ENCODE measurements at places on chromosomes 5 and 9. TPM values are rescaled to one million over a fixed set of nuclear protein-coding genes. Genes with fewer than 3 reads are reported as not detected.
A peak's percentile ranks its signal among the peaks of the same experiment; 100 is the strongest.

DNA sequence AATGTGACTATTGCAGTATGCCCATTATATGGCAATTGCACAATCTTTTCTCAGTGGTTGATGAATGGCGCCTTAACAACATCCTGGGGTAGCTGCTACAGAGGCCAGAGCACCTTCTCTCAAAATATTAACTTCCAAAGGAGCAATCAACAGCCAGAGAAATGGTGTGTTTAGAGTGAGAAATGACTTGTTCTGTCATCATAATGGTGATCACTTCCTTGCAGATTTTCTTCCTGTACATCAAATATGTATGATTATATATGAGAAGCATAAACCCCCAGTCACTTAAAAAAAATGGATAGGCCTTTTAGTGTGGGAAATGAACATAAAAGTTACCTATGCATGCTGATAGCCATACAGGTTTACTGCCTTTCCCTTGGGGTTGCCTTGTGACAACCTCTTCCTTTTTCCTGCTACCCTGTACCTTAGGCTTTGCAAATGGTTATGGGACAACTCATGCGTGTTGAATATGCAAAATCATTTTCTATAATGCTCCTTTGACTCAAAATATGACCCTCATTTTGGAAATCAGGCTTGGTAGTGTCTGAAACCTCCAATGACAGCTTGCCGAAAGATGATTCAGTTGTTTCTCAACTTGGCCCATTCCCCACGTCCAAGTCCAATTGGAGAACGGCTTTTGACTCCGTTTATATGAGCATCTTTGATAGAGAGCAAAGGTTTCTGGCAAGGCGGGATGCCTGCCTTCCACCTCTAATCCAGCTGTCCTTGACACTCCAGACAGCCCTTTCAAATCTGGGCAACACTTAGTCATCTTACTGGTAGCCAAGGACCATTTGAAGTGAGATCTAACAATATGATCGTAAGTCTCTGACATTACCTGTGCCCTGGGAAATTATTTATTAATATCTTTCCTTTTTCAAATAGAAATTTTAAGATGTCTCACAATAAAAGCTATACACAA is 69.3 kb downstream of the SLC1A1 start:
- no peaks in the 10 kb centered on the region for H3K36me3 ChIP-seq
- no peaks in the 10 kb centered on the region for H3K27me3 ChIP-seq
- no peak overlapping the region for H3K4me3 ChIP-seq
- no peak for DNase-seq
- no peak overlapping the region for H3K27ac ChIP-seq

GRCh38 chr5:107948377-107948776 is 277.6 kb upstream of the EFNA5 start:
- no peak overlapping the region for H3K4me3 ChIP-seq
- no peak overlapping the region for H3K27ac ChIP-seq
- no peak for DNase-seq
- no peaks in the 10 kb centered on the region for H3K27me3 ChIP-seq

DNA sequence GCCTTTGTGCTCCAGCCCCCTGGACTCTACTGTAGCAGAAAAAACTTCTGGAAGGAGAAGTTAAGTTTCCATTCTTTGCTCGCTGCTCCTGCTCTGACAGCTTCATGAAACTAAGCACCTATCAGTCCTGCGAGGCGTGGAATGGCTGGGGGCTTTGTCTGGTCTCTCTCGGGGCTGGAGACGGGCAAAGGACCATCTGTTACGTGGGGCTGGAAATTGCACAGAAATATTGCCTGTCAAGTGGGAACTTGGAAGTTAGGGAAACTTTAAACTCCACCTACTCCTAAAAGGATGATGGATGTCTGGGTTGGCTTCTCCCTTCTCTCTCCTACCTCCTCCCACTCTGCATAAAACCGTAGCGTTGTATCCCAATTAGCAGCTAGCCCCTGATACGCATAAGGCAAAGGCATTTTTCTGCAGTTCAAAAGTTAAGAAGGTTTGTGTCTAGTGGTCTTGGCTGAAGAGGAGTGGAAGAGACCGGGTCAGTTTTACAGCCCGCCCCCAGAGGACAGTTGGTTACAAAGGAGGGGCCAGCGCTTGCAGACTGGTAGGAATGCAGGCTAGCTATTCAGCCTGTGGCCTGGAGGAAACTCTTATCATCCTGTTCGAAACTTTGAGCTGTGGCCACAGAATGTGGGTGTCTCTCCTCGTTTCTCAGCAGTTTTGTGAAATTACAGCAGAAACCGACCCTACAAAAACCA is 1.3 kb downstream of the FBXL7 start:
- H3K27ac ChIP-seq, result peak overlapping the region; percentile 34
- peaks cover 2% of the 10 kb centered on the region for H3K4me1 ChIP-seq
- DNase-seq, result peak; percentile 76
- no peaks in the 10 kb centered on the region for H3K36me3 ChIP-seq

GRCh38 chr5:158755986-158756385 is 343.7 kb downstream of the EBF1 start:
- no peak for DNase-seq
- no peaks in the 10 kb centered on the region for H3K4me1 ChIP-seq
- H3K27ac ChIP-seq, result no peak overlapping the region

DNA sequence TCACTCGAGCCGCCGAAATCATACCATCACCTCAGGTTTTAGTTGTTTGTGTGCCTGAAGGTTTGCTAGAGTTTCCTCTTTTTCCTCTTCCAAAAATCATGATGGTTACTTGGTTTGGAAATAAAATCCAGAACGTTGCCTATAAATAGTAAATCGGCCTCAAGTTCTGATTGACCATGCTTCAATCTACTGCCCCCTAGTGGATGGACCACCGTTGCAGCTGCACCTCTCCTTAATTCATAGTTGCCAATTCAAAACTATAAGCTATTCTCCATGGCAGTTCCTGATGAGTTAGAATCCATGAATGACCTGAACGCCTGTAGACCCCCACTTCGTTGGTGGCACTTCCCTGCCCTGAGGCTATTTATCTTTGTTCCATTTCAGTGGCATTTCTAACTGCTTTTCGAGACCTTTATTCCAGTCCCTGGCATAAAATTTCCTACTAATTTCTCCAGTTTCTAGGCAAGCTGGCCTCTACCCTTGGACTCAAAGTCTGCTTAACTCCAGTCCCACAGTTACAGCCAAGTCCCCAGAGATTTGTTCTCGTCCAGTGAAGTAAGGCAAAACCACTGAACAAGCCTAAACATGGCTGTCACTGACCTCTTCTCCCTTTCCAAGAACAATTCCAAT is 422.6 kb downstream of the EFNA5 start:
- no peaks in the 10 kb centered on the region for H3K4me1 ChIP-seq
- peak; percentile 29 for DNase-seq
- no peaks in the 10 kb centered on the region for H3K27me3 ChIP-seq
- no peak overlapping the region for H3K4me3 ChIP-seq

- H3K4me3 ChIP-seq, result no peak overlapping the region
- no peaks in the 10 kb centered on the region for H3K27me3 ChIP-seq
- peaks cover 3% of the 10 kb centered on the region for H3K36me3 ChIP-seq
- H3K27ac ChIP-seq, result no peak overlapping the region
- H3K4me1 ChIP-seq, result peaks cover 10% of the 10 kb centered on the region
Observed at GRCh38 chr9:132011896-132012295, 67.8 kb downstream of the MED27 start.

DNA sequence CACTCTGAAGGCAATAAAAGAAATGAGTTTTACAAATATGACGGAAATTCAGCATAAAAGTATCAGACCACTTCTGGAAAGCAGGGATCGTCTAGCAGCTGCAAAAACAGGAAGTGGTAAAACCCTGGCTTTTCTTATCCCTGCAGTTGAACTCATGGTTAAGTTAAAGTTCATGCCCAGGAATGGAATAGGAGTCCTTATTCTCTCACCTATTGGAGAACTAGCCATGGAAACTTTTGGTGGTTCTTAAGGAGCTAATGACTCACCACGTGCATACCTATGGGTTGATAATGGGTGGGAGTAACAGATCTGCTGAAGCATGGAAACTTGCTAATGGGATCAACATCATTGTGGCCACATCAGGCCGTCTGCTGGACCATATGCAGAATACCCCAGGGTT is 93.5 kb upstream of the RGMB start:
- H3K27me3 ChIP-seq, result no peaks in the 10 kb centered on the region
- H3K36me3 ChIP-seq, result no peaks in the 10 kb centered on the region
- H3K4me3 ChIP-seq, result no peak overlapping the region

GRCh38 chr5:129945028-129945427 is 40.8 kb downstream of the CHSY3 start:
- H3K36me3 ChIP-seq, result no peaks in the 10 kb centered on the region
- no peak overlapping the region for H3K4me3 ChIP-seq
- no peaks in the 10 kb centered on the region for H3K4me1 ChIP-seq
- H3K27ac ChIP-seq, result no peak overlapping the region
- H3K27me3 ChIP-seq, result no peaks in the 10 kb centered on the region

DNA sequence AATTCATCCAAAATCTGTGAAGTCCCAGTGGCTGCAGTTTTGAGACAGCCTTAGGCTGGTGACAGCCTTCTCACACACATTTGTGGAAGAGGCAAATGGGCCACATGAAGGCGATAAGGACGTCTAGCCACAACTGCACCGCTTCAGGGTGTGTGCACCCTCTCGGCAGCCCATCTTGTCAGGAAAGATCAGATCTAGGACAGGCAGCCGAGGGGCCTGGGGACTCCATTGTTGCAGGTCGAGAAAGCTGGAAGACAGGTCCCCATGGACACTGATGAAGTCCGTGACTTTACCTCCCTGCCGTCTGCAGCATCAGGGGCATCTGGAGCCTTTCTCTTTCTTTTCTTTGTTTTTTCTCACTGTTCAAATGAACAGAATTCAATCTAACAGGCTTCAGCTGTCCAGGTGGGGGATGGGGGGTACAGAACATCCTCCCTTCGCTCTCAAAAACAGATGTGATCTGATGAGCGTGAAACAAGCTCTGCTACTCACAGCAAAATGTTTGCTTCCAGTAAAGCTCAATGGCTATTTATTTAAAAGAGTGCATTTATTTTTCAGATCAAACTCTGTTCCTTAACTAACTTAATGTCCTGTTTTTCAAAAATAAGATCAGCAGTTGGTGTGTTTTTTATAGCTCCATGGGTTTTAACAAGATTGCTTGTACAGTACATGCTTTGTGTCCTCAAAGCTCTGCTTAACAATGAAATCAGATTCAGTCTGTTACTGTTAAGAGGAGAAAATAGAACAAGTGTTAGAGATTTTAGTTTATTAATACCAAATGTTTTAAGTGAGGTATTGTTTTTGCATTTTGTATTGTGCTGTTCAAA is 111.8 kb upstream of the OTULINL start:
- no peak overlapping the region for H3K4me3 ChIP-seq
- H3K27me3 ChIP-seq, result no peaks in the 10 kb centered on the region
- DNase-seq, result no peak

The TXNDC8 gene
- not detected for total RNA-seq

- DNase-seq, result no peak
- no peak overlapping the region for H3K4me3 ChIP-seq
- H3K27me3 ChIP-seq, result no peaks in the 10 kb centered on the region
- no peaks in the 10 kb centered on the region for H3K36me3 ChIP-seq
- no peak overlapping the region for H3K27ac ChIP-seq
- H3K4me1 ChIP-seq, result peaks cover 2% of the 10 kb centered on the region
Observed at GRCh38 chr9:109953813-109954497, 174.0 kb downstream of the PALM2AKAP2 start.

DNA sequence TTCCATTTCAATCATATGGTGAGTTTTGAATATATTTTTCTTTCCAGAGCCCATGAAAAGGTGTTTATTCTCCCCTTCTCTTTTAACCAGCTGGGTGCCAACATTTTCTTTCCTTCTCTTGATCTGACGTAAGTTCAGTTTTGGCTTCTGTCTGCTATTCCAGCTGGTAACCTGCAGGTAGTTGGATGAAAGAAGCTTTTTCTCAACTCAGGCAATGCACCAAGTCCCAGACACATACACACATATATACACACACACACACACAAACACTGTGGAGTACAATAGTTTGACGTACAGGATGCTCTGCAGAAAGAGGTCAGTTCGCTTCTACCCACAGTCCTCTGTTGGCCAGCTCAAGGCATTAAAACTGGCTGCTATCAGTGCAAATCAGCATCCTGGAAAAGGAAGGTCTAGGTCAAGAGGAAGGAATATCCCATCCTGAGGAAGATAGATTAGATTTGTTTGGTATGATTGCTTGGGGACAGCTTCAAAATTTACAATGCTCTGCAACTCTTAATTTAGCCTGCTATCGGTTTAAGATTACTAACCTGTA is 214.3 kb upstream of the SEMA6A start:
- no peaks in the 10 kb centered on the region for H3K27me3 ChIP-seq
- H3K4me3 ChIP-seq, result no peak overlapping the region
- H3K4me1 ChIP-seq, result no peaks in the 10 kb centered on the region
- H3K36me3 ChIP-seq, result no peaks in the 10 kb centered on the region
- no peak for DNase-seq

- DNase-seq, result peak; percentile 35
- no peak overlapping the region for H3K4me3 ChIP-seq
- H3K27ac ChIP-seq, result no peak overlapping the region
- H3K4me1 ChIP-seq, result no peaks in the 10 kb centered on the region
- H3K27me3 ChIP-seq, result peaks cover 27% of the 10 kb centered on the region
Observed at GRCh38 chr9:35611230-35611797, 6.3 kb downstream of the TESK1 start.

The NFIB gene
- total RNA-seq, result 2.2 TPM

DNA sequence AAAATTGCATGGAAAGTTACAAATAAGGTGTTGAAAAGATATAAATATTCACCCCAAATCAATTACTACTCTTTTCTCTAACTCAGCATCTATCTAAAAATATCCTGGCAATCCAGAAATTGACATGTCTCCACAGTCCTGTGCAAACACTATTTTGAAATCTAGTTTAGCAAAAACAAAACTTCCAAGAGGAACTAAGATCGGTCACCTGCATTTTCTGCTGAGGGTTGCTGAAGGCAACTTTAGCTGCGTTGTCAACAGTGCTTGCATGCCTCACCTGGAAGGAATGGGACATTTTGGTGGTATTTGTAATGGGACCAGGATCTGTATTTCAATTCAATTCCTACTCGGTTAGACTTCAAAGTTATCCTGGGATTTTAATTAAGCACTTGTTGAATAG is 398.3 kb downstream of the NTRK2 start:
- no peak overlapping the region for H3K27ac ChIP-seq
- no peak for DNase-seq
- no peak overlapping the region for H3K4me3 ChIP-seq
- H3K36me3 ChIP-seq, result no peaks in the 10 kb centered on the region
- H3K27me3 ChIP-seq, result no peaks in the 10 kb centered on the region

DNA sequence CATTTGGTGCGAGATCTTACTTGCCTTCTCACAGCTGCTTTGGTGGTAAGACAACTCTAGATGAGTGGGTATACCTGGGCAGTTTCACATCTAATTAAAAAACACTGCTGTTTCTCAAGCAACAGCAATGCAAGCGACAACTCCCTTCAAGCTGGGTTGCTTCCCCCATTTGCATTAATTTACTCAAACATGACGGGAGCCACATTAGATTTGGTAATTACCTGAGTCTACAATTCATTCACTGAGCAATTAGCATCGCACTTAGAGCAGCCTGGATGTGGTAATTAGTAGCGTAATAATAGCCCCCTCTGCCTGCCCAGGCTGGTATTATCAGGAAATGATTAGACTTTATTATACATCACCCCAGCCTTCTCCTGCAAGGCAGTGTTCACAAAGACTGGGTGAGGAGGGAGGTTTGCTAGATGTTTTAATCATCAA is 73.4 kb downstream of the FBXO38 start:
- peaks cover 9% of the 10 kb centered on the region for H3K27me3 ChIP-seq
- no peaks in the 10 kb centered on the region for H3K36me3 ChIP-seq
- H3K27ac ChIP-seq, result no peak overlapping the region
- H3K4me1 ChIP-seq, result no peaks in the 10 kb centered on the region
- DNase-seq, result no peak

Measured in IMR-90 (cell line).